ENCODE measurements at places on chromosomes 12 and 14. TPM values are rescaled to one million over a fixed set of nuclear protein-coding genes. Genes with fewer than 3 reads are reported as not detected.

LMNTD1 gene
- total RNA-seq: not detected

SLC6A15 gene
- 0.99 TPM for total RNA-seq

DEGS2 gene
- total RNA-seq: 0.26 TPM

PDE3A gene
- total RNA-seq: 0.26 TPM

GSKIP gene
- total RNA-seq: 27.7 TPM

MBIP gene
- 14.2 TPM for total RNA-seq

MOAP1 gene
- 16.9 TPM for total RNA-seq

KRT78 gene
- total RNA-seq: not detected

POC1B gene
- total RNA-seq: 16.7 TPM

REP15 gene
- total RNA-seq: 0.99 TPM

SLC41A2 gene
- total RNA-seq: 22.8 TPM

CCDC197 gene
- not detected for total RNA-seq

Data from fibroblast of lung (primary cell).